ENCODE measurements at places on chromosomes 7 and 10.

GRCh38 chr10:21750424-21750823 is 216.4 kb downstream of the MLLT10 start:
- DNase-seq: no peak

DNA sequence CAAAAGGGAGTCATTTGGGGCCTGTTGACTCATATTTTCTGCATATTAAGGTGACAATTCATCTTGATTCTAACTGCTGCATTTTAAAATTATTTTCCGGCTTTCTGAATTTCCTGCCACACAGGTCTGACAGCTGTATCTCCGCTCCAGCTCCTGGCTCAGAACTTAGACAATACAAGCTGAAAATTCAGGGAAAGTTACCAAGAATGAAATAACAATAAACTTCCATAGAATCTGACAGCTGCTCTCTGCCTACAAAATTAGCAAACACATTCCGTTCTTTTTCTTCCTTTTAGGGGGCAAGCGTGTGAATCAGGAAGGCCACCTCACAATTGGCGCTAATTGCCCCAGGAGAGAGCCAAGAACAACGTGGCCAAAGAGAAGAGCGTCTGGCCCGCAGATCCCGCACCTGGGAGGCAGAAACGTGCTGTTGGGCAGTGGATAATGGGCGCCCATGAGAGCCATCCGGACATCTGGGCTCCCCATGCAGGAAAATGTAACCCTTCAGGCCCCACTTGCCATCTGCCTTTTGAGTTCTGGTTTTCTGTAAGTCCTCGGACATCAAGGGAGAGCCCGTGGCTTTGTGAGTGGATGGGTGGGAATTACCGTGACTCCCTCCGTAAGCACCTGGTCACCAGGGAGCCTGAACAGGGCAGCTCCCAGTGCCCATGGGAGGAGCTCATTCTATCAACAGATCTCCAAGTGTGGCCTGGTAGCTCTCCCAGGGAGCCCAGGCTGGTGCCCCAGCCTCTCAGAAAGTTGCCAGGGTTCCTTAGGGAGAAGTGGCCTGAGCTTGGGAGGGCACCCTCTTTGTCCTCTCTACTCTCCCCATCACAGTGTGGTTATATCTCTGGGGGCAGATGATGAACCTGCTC is 5.0 kb downstream of the CLRN3 start:
- no peak for DNase-seq

DNA sequence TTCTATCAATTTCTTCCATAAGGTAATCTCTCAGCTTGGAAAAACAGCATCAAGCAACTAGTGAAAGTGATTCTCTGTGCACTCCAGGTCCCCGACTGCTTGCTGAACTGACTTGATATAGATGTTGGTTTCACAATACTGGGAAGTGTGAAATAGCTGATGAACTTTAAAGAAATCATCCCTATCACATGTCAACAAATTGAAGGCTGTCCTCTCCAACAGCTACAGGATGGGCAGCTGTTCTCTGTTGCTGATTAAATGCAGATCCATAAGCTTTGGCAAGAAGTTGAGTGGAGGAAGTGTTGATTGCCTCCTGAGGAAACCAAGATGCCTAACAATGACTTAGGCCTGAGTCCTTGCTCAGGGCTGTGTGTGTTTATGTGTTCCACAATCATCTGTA is 130.4 kb upstream of the GDF10 start:
- DNase-seq: no peak

- no peak for DNase-seq
Measured at GRCh38 chr10:129899276-129900130, 64.6 kb downstream of the EBF3 start.

GRCh38 chr7:33720870-33721269 is 184.5 kb upstream of the BMPER start:
- DNase-seq: no peak

DNA sequence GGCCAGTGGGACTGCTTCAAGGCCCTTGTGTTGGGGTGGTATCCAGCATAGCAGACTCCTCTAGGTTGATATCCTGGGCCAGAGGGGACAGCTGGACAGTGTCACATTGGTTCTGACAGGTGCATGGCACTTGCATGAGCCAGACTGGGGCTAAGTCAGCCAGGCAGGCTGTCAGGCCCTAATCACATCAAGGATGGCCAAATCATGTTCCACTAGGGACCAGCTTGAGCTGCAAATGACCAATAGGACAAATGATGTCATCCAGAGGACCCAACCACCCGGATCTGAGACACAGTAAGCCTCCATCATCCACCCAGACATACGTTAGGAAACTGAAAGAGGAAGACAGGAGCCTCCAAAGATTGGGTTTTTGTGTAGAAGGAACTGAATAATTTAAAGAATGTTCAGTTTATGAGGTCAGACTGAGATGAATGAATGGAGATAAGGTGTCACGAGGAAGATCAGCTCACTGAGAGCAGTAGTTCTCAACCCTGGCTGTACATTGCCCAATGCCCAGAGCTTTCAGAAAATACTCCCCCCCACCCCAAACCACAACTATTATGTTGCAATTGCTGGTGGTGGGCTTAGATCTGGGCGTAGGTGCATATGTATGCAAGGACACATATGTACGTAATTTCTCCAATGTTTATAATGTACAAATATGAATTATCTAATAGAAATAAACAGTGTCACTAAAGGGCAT is 75.2 kb upstream of the INHBA start:
- DNase-seq: no peak
